HuH-7.5 (cell line): ENCODE measurements at places on chromosomes 4 and X.
A peak's percentile ranks its signal among the peaks of the same experiment; 100 is the strongest.

DNA sequence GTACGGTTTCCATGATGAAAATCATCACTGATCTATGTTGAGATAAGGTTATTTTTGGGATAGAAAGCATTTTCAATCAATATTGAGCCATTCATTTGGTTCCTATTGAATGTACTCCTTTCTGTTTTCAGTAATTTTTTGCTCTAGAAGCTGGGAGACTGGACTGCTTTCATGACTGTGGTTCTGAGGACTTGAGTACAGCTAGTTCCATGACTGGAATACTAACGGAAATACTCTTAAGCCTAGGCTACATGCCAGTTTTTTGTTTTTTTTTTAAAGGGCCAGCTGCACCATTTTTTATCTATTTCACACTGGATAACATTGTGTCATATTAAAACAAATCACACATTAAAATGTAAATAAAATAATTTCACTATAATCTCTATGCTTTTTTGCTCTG, 16.7 kb downstream of the PRR32 start:
- no peak for DNase-seq

DNA sequence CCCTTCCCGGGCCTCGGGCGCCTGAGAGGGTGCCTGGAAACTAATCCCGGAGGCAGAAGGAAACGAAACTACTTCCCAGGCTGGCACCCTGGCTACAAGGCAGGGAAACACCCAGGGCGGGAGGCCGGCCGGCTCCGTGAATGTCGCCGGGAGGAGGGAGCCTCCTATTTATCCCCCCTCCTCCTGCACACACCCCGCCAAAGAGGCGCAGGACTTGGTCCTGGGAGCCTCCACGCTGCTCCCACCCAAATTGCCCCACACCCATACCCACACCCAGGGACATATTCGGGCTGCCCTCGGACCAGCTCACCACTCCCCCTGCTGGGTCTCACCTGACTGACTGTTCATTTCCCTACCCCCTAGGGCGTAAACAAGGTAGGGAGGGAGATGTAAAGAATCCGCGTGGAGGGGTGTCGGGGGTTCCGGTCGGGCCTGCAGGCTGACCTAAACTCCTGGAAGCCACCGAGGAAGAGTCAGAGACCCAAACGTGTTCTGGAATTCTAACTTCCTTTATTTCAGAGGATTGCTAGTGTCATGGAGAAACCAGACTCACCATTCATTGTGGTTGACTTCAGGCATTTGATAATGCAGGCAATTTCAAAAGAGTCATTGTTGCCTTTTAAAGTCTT, at the start of gene BTC:
TSS of gene BTC (minus strand) at position 142 of the 629 bp plus-strand sequence. CDS start 198 bp downstream, outside the sequence.
- peak; percentile 62 for DNase-seq

DNA sequence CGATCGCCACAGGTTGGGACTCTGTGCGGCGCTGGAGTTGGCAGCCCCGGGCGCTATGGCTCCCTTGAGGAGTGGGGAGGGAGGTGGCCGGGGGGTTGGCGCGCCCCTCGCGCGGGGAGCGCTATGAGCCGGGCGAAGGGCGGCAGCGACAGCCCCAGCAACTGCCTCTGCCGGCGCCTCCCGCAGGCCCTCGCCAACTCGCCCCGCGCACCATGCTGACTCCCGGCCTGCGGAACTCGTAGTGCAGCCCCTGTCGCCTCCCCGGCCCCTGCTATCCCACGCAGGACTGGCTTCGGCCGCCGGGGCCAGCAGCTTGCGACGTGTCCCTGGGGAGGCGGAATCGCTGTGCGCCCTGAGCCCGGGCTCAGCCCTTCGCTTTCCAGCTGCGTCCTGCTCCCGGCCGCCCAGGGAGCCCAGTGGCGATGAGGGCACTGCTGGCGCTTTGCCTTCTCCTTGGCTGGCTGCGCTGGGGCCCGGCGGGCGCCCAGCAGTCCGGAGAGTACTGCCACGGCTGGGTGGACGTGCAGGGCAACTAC, 415 bp downstream of the SHISA3 start:
- no peak for DNase-seq

DNA sequence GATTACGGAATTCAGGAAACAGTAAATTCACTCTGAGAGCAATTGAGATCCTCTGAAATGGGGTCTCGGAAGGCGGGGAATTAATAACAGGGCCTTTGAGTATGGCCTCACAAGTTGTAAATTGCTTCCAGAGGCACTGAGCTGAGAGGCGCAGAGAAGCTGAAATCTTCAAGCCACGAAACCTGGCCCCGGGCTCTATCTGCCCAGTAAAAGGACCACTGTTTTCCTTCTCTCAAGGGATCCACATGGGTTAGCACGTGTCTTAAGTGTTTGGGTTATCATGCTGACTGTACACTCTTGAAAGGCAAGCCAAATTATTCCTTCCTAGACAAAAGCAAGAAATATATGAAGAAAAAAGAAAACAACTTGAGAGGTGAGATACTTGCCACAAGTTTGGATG, 1012.9 kb upstream of the FTHL17 start:
- DNase-seq: no peak

DNA sequence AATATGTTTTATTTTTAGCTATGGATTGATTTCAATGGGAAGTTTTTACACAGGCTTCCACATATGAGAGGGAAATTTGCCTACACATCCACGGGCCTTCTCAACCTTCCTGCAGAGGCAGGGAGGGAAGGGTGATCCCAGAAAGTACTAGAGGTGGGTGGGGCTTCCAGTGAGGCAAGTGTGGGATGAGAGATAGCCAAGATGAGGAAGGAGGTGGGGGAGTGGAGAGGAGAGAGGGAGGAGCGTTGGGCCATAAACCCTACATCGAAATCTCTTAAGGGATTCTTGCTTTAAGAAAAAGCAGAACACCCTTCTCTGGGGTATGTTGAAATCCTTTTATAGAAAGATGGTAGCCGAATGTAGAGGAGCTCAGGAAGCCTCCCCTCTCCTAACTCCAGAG, 19.0 kb downstream of the NKX6-1 start:
- DNase-seq: no peak

DNA sequence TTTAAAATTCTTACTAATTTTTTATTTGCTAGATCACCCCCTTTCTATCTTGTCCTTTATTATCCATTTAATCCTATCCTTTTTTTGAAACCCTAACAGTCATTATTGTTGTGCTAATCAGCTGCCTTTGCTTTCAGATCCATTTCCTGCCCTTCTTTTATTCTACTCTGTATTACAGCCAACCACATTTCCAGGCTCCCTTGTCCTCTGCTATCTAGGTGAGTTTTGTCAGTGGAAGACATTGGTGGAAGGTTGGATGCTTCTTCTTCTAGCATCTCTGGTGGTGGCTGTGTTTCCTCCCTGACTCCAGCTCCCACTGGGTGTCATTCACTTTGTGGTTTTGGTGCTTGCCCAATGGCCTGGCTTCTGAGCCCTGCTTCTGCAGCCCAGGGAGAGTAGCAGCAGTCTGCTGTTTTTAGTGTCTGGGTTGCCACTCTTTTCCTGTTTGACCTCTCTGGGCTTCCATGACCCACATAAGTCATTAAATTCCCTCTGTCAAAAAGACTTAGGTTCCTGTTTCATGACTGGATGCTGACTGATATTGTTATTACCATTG, 225.2 kb upstream of the PGRMC2 start:
- no peak for DNase-seq

- no peak for DNase-seq
Measured at GRCh38 chr4:32700838-32701237, 1980.7 kb downstream of the PCDH7 start.

GRCh38 chr4:106231931-106232330, 84.1 kb downstream of the TBCK start:
- no peak for DNase-seq

GRCh38 chrX:68273887-68274286, 159.4 kb downstream of the OPHN1 start:
- DNase-seq: no peak

DNA sequence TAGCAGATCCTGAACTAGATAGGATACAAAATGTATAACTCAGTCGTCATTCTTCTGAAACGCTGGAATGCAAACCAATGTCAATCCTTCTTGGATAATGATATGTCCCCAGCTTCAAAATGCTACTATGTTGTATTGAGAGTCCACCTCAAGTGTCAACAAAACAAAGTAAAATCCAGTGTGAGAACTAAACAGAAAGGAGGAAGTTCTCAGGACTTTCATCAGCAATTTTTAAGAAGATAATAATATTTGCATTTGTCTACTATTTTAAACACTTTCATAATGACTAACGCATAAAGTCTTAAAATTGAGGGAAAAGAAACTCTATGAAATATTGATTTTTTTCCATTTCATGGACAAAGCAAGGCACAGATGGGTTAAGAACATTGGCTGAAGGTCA, 36.3 kb downstream of the SOD3 start:
- no peak for DNase-seq
